Pulmonary artery endothelial cell (primary cell): ENCODE measurements at places on chromosomes 3 and 15. TPM values are rescaled to one million over a fixed set of nuclear protein-coding genes. Genes with fewer than 3 reads are reported as not detected.

The COLQ gene
- 0.07 and 0.25 TPM in 2 replicates for total RNA-seq

The LDHAL6B gene
- total RNA-seq, result not detected in 2 replicates

The CRABP1 gene
- total RNA-seq, result not detected in 2 replicates

The KBTBD13 gene
- total RNA-seq, result not detected in 2 replicates

The ZCWPW2 gene
- 0.04 and 0.13 TPM in 2 replicates for total RNA-seq

The FBXW12 gene
- total RNA-seq, result 0.13 TPM in 1 of 2 replicates, not detected in the other

The HEMK1 gene
- 13.7 and 15.2 TPM in 2 replicates for total RNA-seq

The PPP1R14D gene
- not detected in 2 replicates for total RNA-seq

The MST1R gene
- total RNA-seq, result 0.99 and 1.0 TPM in 2 replicates

The CLDN1 gene
- total RNA-seq, result 0.07 and 0.14 TPM in 2 replicates

The SIDT1 gene
- not detected in 2 replicates for total RNA-seq

The UBP1 gene
- total RNA-seq, result 59.8 and 86.2 TPM in 2 replicates

The CMTM8 gene
- total RNA-seq, result 2.6 and 2.8 TPM in 2 replicates

The MEX3B gene
- 7.9 and 9.6 TPM in 2 replicates for total RNA-seq

The SLC12A1 gene
- total RNA-seq, result not detected in 2 replicates

The TICRR gene
- total RNA-seq, result 3.2 and 9.2 TPM in 2 replicates

The SLC6A1 gene
- under 0.01 TPM in 1 of 2 replicates, not detected in the other for total RNA-seq

The LZTFL1 gene
- 8.4 and 11.9 TPM in 2 replicates for total RNA-seq

The TIPIN gene
- total RNA-seq, result 14.0 and 17.6 TPM in 2 replicates

The CILP gene
- not detected in 2 replicates for total RNA-seq

The SENP8 gene
- 1.3 and 2.2 TPM in 2 replicates for total RNA-seq

The GOLGA6D gene
- total RNA-seq, result not detected in 2 replicates

The KNL1 gene
- total RNA-seq, result 18.1 and 33.8 TPM in 2 replicates

The GNL3 gene
- 124 and 133 TPM in 2 replicates for total RNA-seq

The SFMBT1 gene
- total RNA-seq, result 4.0 and 4.4 TPM in 2 replicates

The NEIL1 gene
- 9.6 and 10.6 TPM in 2 replicates for total RNA-seq

The ROBO1 gene
- 16.8 and 26.4 TPM in 2 replicates for total RNA-seq

The GOLGA8O gene
- 0.20 and 0.53 TPM in 2 replicates for total RNA-seq

The WDR5B gene
- total RNA-seq, result 3.0 and 3.5 TPM in 2 replicates

The DNAH1 gene
- 1.3 and 2.5 TPM in 2 replicates for total RNA-seq

The CLDN16 gene
- 0.04 TPM in 1 of 2 replicates, not detected in the other for total RNA-seq

The FBXO45 gene
- 14.4 and 22.7 TPM in 2 replicates for total RNA-seq

The IL17RE gene
- 0.07 and 0.14 TPM in 2 replicates for total RNA-seq

The CFAP92 gene
- total RNA-seq, result 0.04 and 0.07 TPM in 2 replicates

The ZMAT3 gene
- total RNA-seq, result 29.4 and 35.0 TPM in 2 replicates

The NISCH gene
- 57.2 and 88.7 TPM in 2 replicates for total RNA-seq

The GP5 gene
- total RNA-seq, result 0.07 TPM in 2 replicates

The RLBP1 gene
- total RNA-seq, result not detected in 2 replicates

The DNAH12 gene
- 0.04 and 0.07 TPM in 2 replicates for total RNA-seq

The SRP14 gene
- 219 and 266 TPM in 2 replicates for total RNA-seq

The CEP19 gene
- total RNA-seq, result 1.4 and 2.3 TPM in 2 replicates

The USP50 gene
- total RNA-seq, result 0.13 TPM in 1 of 2 replicates, not detected in the other

The TGM4 gene
- total RNA-seq, result 0.14 and 0.26 TPM in 2 replicates

The GREM1 gene
- total RNA-seq, result 0.07 TPM in 1 of 2 replicates, not detected in the other

The PROS1 gene
- 10.6 and 11.2 TPM in 2 replicates for total RNA-seq

The LRRC2 gene
- 0.07 and 0.85 TPM in 2 replicates for total RNA-seq

The CALML4 gene
- 2.9 and 3.0 TPM in 2 replicates for total RNA-seq

The CYP11A1 gene
- not detected in 2 replicates for total RNA-seq

The ZNF385D gene
- total RNA-seq, result 0.79 and 1.2 TPM in 2 replicates

The PRR20G gene
- not detected in 2 replicates for total RNA-seq

The ERC2 gene
- 0.53 and 1.6 TPM in 2 replicates for total RNA-seq

The SEMA3B gene
- 0.53 and 0.66 TPM in 2 replicates for total RNA-seq

The NCBP2 gene
- 70.6 and 85.5 TPM in 2 replicates for total RNA-seq

The STAG1 gene
- 32.9 and 48.2 TPM in 2 replicates for total RNA-seq

The SIN3A gene
- total RNA-seq, result 20.8 and 25.7 TPM in 2 replicates
